M059J (cell line): ENCODE measurements at places on chromosomes 6 and 20.
A peak's percentile ranks its signal among the peaks of the same experiment; 100 is the strongest.

DNA sequence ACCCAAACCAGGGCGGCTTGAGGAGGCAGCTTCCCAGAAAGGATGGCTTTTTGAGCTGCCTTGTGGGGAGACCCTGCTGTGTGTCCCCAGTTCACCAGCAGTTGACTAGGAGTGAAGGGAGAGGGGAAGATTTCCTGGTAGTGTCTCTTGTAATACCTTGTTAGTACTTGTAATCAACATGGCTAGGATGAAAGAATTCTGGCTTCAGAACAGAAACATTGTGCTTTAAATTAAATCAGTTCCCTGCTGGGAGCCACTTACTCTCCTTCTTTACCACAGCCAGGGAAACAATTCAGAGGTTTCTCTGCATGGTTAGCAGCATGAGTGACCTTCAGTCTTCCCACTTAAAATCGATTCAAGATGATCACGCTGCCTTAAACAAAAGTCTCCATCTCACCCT lies 525.4 kb upstream of the ID4 start:
- DNase-seq: no peak

DNA sequence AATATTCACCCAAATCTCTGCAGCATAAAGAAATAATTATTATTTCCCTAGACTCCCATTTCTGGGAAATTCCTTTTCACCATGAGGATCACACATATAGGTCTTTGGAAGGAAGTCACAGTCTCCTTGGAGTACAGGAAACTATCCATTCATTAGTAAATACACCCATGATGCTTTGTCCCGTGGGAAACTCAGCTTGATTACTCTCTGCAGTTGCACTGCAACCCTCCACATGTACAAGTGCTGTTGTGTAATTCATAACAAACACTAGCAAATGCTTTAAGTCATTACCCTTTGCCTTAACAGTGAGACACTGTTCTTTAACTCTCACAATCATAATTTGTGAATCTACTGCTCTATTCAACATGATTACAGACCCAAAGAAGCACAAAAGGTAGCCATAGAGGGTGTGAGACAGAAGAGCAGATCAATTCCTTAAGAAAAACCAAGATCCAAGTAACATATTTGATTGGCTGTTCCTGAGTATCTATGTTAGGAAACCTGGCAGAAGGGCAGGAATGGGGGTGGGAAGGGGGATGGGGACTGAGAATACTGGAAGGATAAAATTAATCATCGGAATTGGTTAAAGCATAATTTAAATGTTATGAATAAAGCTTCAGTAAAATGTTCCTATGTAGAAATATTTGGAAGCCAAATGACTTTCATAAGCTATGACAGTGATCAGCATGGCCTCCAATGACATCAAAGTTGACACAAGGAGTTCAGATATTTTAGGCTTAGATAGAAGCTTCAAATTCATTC lies 268.0 kb downstream of the HACE1 start:
- DNase-seq: no peak

DNA sequence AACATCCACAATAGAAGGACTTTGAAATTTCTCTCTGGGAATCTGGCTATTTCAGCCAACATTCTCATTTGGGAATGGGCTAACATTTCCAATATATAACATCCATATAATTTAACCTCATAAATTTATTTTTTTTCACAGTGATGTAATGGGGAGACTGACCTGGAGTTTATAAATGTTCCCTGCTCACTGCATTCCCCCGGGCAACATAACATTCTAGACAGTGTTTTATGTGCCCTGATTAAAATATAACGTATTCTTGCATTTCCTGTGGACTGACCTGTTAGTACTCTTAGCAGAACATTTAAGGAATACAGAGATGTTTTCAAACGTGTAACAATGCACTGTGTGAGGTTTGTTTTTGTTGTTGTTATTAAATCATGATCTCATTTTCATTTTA lies 20.9 kb downstream of the TSHZ2 start:
- peak; percentile 78 for DNase-seq

GRCh38 chr6:101585501-101585900 lies 192.0 kb downstream of the GRIK2 start:
- DNase-seq: no peak

DNA sequence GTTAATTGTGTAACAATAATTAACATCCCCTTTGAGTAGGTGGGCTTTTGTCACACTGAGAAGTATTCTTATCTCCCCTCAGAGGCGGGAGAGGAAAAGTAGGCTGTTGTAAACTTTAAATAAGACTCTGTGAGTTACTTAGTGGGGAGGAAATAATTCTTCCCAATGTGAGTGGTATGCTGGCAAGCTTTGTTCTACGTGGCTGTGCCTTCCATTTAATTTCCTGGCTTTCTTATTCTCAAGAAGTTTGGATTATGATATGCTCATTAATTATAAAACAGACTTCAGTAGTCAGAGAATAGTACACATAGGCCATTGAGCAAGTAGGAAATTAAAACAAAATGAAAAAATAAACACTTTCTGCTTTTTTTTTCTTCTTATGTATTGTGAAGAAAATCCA lies 19.1 kb downstream of the ADGRB3 start:
- no peak for DNase-seq

DNA sequence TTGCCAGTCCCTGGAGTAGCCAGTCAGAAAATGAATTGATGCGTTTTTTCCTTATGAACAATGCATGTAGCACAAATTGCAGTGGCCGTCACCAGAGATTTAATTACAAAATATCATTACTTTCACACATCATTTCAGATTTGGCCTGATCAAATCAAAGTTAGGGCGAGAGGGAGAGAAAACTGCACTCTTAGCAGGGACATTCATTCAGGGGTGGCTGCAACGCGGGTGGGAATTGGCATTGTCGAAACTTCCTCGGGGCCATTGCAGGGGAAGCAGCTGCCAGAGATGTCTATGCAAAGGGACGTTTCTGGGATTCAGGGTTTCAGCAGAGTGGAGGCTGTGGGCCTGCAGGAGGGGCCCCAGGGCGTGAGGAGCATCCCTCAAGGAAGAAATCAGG lies 76.5 kb upstream of the TOP1 start:
- DNase-seq: no peak

DNA sequence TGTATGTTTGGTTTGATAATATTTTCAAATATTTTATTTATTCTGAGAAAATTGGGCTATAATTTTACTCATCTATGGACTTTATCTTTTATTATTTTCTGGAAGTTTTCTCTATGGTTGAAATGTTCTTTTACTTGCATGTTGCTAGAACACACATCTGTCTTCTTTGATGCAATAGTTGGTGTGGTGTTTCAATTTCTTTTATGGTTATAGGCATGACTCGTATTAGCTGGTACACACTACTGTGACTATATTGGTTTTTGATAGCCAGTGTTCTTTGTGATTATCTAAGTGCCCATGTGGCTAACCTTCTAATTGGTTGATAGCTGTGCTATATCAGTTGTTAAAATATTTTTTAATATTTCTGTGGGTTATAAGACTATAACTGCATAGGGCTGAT lies 1343.3 kb upstream of the GJE1 start:
- no peak for DNase-seq

DNA sequence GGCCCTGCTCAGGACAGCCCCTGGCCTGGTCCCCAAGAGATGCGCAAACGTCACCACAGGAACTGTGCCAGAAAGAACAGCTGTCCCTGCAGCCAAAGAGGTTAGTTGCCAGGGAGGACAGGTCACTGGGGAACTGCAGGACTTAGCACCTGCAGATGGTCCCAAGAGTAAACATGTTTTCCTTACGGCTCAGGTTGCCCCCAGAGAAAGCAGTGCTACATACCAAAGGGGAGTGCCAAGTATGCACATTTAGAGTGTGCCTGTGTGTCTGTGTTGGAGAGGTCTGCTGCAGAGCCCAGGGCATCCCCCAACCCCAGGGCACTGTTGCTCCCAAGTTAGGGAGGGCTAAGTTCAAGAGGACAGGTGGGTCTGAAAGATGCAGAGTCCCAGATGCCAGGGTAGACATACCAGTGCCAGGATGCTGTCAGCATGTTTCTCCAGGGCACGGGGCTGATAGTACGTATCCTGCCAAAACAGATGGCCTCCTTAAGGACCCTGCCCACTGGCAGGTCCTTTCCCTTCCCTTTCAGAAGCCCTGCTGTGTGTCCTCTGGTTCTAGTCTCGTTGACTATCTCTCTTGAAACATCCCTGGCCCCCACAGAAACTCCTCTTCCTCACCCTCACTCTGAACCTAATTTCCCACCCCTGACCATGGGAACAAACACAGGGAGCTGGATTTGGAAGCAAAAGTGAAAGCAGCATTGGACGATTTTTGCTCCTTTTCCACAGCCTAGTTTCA lies 1.3 kb downstream of the ABHD16A start:
- DNase-seq: peak; percentile 48
